ENCODE measurements at places on chromosomes 4 and X.

GRCh38 chrX:14927401-14927800 is 54.2 kb downstream of the MOSPD2 start:
- DNase-seq = no peak

GRCh38 chr4:138650929-138651448 is 364.6 kb upstream of the NOCT start:
- DNase-seq = no peak

DNA sequence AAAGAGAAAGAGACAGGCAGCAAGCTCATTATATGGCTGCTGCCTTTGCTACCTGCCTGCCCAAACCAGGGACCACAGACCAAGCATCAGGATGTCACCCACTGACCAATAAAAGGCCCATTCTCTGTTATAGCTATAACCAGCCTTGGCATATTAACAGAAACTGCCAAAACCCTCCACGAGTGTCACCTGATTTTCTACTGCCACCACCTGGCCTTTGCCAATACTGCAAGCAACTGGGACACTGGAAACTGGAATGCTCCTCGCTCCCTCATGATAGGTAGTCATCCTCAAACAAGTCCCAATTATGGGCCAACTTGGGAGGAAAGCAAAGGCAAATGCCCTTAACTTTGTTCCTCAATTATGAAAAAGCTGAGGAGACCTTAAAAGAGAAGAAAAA is 76.0 kb downstream of the SPIN4 start:
- peak; percentile 11 for DNase-seq

GRCh38 chr4:6720202-6720699 is 4.3 kb downstream of the BLOC1S4 start:
- DNase-seq = peak; percentile 97

GRCh38 chrX:150643958-150644357 is 49.2 kb upstream of the MTMR1 start:
- DNase-seq = no peak

DNA sequence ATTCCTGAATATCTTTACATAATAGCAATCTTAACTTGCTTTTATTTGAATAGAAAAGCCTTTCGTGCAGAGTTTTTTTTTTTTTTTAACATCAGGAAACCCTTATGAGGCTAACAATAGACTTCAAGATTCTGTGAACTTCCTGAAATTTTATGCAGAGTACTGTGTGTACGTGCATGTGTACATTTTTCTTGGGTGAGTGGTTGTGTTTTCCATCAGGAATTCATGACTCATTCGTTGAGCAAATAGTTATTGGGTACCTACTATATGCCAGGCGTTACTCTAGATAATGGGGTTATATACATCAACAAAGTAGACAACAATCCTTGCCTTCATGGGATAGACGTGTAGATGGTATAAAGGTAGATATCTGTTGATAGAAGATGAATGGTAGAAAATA is 59.1 kb downstream of the MRPL1 start:
- no peak for DNase-seq

DNA sequence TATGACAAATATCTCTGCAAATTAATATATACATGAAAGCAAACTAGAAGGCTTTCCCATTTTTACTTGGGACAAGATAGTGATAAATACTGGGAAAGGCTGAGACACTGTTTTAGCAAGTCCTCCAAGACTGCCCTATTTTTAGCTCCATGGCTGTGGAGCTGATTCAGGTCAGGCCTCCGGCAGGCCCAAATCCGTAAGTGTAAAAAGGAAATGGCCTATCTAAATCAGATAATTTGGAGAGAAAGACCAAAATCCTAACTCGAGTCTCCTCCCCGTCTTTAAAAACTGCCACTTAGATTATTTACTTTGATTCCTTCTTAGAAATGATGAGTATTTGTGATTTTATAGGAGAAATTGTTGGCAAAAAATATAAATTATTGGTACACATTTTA is 2.9 kb downstream of the OTUD4 start:
- DNase-seq = no peak

DNA sequence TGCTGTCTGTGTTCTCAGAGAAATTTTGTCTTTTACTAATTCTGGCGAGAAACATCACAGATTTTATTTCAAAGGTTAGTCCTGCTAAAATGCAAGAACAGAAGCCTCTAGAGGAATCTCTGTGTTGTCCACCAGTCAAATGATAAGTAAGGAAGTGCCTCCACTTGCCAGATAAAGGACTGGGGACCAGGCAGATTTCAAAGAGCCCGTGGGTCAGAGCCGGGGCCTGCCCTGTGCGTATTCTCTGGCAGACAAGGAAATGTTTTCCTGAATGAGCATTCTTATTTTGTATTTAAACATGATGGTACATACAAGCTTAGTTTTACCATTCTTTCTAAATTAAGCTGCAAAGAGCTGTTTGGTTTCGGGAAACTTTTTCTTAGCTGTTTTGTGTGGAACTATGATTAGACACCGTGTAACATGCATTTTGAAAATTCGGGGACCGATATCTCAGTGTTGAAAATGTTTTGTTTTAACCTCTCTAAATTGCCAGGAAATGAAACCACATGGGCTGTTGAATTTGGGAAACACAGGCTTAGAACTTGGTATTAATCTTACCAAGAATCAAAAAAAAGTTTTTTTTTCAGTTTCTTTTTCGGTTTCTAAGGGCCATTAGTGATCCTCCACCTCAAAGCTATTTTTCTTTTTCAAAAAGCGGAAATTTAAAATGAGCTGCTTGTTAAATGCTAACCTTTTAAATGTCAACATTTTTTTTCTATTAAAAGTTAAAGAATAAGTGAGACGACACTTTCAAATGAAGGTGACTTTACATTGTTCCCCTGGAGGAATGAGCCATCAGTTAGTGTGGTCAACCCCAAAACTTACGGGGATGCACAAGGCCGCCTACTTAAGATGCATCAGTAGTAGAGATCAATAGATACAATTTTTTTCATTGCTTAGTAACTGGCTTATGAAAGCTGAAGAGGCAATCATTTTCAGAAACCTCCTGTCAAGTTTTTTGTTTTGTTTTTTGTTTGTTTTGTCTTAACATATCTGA is 89.6 kb upstream of the MTM1 start:
- no peak for DNase-seq

DNA sequence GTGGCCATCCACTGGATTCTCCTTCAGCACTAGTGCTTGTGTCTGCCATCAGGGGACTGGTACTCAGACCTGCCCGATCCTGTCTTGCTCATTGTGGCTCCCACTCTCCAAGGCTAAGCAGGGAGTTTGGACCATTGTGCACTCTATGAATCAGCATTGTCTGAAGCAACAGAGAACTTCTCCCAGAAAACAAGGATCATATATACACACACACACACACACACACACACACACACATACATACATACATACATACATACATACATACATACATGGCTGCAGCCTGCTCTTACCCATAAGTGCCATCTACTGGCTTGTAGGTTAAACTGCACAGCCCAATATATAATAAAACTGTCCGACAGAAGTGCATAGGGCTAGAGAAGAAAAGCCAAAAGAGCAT is 345.3 kb upstream of the LCORL start:
- DNase-seq = peak; percentile 5

- DNase-seq = no peak
Measured at GRCh38 chrX:47562615-47563243, 1.7 kb downstream of the ARAF start.

GRCh38 chr4:38314663-38315062 is 349.3 kb upstream of the KLF3 start:
- no peak for DNase-seq

GRCh38 chr4:142202404-142203332 is 566.3 kb downstream of the IL15 start:
- DNase-seq = no peak

DNA sequence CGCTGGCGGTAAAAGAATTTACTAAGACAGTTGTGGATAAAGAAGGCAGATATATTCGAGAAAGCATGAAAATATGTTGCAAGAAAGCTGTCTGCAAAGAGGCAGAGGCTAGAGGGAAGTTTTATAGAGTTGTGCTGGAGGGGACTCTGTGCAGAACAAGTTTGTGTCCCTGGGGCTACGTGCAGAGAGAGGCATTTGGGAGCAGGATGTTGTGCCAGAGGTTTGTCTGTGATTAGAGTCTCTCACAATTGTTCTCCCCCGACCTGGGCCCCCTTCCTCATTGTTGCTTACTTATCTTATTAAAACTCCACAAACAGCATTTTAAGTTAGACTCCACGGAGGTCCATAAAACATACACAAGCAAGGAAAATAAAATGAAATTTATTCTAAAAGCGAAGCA is 831.3 kb downstream of the NLGN4X start:
- no peak for DNase-seq

DNA sequence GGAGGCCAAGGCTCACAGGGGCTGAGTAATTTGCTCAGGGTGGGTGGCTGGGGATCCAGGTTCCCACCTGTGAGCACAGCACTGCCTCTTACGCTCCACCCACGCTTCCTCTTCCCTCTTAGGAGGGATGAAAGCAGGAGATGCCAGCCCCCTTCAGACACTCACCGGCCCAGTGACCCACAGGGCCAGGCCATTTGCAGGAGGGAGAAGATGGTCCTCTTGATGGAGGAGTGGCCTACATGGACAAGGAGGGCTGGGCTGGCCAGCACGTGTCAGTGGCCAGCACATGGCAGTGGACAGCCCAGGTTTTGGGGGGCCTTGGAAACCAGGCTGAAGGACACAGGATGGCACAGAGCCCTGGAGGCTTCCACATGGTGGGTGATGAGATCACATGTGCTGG is 108.1 kb upstream of the PSAPL1 start:
- DNase-seq = no peak

GRCh38 chrX:114532111-114532805 is 51.6 kb upstream of the HTR2C start:
- no peak for DNase-seq

DNA sequence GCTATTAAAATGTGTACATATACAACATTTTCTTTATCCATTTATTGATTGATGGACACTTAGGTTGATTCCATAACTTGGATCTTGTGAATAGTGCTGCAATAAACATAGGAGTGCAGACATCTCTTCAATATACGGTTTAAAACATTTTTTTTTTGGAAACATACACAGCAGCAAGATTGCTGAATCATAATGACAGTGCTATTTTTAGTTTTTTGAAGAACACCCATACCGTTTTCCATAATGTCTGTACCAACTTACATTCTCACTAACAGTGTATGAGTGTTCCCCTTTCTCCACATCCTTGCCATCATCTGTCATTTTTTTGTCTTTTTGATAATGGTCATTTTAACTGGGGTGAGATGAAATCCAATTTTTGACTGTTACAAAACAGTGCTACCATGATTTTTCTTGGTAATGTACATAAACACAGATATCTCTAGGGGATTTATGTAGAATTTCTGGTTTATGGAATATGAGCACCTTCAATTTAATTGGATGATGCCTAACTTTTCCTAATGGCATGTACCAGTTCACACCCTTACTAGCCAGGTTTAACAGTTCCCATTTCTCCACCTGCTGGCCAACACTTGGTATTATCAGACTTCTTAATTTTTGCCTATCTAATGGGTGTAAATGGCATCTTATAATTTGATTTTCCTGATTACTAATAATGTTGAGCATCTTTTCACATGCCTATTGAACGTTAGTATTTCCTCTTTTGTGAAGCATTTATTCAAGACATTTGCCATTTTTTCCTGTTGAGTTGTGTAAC is 21.0 kb upstream of the TMSB15B start:
- peak; percentile 20 for DNase-seq

DNA sequence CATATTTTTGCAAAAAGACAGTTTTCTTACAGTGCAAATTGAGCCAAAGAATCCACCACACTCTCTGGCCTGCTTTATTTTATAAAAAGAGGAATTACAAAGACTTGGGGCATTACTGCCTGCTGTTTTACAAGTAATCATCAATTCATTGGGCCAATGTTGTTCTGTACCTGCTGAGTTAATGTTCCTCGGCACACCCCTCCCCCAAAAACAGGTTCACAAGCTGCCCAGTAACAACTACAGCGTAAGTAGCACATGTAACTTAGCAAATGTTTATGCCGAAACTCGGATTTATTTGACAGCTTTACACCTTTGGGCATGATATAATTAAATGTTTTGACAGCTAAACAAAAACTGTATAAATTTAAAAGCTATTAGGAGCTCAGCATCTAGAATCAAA is 214.6 kb upstream of the MAB21L2 start:
- DNase-seq = no peak

- no peak for DNase-seq
Measured at GRCh38 chr4:154640999-154641398, 28.5 kb upstream of the FGG start.

DNA sequence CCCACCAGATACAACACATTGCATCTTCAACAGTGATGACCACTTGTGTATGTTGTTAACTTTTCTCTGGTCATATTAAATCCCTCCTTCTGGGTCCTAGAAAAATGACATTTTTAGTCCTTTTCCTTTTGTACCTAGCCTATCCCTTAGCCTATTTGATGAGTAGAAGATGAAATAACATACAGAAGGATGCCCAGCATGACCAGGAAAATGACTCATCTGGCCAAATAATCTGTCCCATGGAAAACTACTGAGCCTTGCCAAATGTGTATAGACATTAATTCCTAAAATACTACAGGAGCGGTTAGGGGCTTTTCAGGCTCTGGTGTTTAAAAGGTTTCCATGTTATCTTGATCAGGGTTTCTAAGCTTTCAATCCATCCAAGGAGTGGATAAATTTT is 129.0 kb upstream of the KCNIP4 start:
- no peak for DNase-seq

- DNase-seq = no peak
Measured at GRCh38 chr4:75997081-75997480, 6.3 kb upstream of the SDAD1 start.

- no peak for DNase-seq
Measured at GRCh38 chr4:155578726-155579370, 87.8 kb upstream of the GUCY1A1 start.

DNA sequence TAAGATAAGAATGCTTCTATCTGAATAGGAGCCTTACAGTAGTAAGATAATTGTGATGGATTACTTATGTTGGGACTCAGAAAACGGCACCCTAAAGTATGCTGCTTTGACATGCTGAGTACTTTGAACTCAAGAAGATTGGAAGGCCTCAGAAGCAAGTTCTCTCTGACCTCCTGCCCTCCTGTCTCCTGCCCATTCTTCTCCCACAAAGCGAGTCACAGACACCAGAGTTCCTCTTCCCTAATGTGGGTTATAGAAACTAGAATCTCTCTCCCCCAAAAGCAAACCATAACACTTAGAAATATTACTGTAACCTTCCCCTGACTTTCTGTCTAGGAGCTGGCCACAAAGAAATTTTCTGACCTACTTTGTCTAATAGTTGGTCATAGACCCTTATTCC is 76.5 kb downstream of the DDIT4L start:
- no peak for DNase-seq

- DNase-seq = no peak
Measured at GRCh38 chr4:146059151-146059550, 116.4 kb upstream of the LSM6 start.

- peak; percentile 2 for DNase-seq
Measured at GRCh38 chr4:71732706-71733105, 51.2 kb downstream of the GC start.

- no peak for DNase-seq
Measured at GRCh38 chr4:23266401-23266800, 573.7 kb downstream of the GBA3 start.

GRCh38 chr4:68861057-68861456 is 45.3 kb downstream of the UGT2B10 start:
- DNase-seq = no peak

- DNase-seq = peak; percentile 53
Measured at GRCh38 chr4:109560687-109561461, 828 bp downstream of the MCUB start.

- DNase-seq = no peak
Measured at GRCh38 chrX:63408050-63408449, 56.9 kb upstream of the SPIN4 start.

- DNase-seq = no peak
Measured at GRCh38 chr4:77466430-77466829, 139.2 kb upstream of the CXCL13 start.

GRCh38 chr4:7423391-7423790 is 11.3 kb downstream of the PSAPL1 start:
- peak; percentile 16 for DNase-seq

Data from SK-N-SH (cell line).